ENCODE measurements at places on chromosomes 1 and 21. TPM values are rescaled to one million over a fixed set of nuclear protein-coding genes. Genes with fewer than 3 reads are reported as not detected.

SETSIP gene
- 0.15 TPM for polyA plus RNA-seq

- no peak for DNase-seq
Observed at GRCh38 chr1:11071463-11072215, 11.8 kb upstream of the SRM start.

DNA sequence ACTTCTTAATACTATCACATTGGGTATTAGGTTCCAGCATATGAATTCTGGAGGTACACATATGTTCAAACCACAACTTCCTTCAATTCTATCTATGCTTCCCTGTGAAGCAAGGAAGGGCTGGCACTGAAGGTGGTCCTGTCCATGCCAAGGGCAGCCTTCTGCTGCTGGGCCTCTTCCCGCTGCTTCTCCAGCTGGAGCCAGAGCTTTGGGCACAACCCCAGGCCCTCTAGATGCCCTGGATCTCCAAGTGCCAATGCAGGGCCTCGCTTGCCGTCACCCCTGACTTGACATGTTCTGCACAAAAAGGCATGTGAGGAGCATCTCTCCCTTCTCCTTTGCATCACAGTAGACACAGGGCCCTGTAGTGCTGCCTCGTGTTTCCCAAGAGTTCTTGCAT lies 62.6 kb downstream of the STYXL2 start:
- DNase-seq, result no peak

DNA sequence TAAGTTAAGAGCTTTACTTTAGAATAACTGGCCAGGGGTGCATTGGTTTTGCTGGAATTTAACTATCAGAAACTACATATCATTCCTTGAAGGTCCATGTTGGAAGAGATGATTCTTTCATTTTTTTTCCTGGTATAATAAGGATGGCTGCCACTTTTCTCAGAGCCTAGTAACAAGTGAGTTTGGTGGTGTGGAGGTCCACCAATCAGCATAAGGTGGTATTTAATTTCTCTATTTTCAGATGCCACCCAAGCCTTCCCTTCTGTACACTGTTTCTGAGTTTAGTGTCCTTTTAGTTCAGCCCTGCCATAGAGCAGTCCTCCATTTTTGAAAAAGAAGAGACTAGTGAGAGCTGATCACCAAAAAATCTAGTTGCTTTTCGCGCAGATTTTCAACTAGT lies 386.3 kb downstream of the USP25 start:
- no peak for DNase-seq
